Activated T-cell treated with anti-CD3 and anti-CD28 coated beads, Interleukin-2, amount 50 U/mL, for 1 hour (primary cell): ENCODE measurements at places on chromosomes 2 and 18.

- DNase-seq = peak; percentile 52
These were observed 1.9 kb downstream of the SP5 start for GRCh38 chr2:170716851-170717598.

DNA sequence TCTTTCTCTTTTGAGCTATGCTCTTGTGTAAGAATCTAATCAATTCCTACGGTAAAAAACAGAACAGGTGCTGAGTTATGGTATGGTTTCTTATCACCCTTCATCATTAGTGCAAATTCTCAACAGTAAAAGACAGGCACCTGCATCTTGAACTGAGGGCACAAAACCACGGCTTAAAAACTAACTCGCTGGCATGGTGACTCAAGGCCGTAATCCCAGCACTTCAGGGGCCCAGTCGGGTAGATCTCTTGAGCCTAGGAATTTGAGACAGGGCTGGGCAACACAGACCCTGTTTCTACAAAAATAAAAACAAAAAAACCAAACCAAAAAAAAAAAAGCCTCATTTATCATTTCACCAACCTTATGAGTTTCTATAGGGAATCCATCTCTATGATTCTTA, 33.3 kb downstream of the THAP4 start:
- DNase-seq = no peak

GRCh38 chr2:11248-11941, 34.9 kb downstream of the FAM110C start:
- DNase-seq = peak; percentile 71

DNA sequence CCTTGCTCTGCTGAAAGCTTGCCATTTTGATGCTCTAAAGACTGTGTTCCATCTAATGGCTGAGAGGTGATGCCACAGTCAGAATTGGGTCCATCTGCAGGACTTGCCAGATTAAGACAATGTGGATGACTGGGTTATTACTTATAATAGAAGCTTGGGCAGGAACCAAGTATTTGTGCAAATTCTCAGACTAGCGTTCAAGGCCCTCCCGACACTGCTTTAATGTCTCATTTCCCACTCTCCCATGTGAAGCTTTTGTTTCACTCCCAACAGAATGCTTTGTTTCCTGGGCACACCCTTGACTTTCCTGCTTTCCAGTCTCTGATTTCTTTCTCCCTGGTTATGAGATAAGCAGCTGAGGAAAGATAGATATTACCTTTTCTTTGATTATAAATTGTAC, 215.8 kb downstream of the KCNS3 start:
- no peak for DNase-seq

DNA sequence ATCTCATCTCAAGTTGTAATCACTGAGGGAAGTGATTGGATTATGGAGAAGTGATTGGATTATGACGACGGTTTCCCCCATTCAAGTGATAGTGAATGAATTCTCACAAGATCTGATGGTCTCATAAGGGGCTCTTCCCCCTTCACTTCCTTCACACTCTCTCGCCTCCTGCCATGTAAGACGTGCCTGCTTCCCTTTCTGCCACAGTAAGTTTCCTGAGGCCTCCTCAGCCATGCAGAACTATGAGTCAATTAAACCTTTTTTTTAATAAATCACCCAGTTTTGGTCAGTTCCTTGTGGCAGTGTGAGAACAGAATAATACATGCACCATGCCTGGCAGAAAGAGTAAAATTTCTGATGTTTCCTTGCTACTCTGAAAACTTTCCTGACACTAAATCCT, 36.6 kb downstream of the CEP68 start:
- DNase-seq = no peak

DNA sequence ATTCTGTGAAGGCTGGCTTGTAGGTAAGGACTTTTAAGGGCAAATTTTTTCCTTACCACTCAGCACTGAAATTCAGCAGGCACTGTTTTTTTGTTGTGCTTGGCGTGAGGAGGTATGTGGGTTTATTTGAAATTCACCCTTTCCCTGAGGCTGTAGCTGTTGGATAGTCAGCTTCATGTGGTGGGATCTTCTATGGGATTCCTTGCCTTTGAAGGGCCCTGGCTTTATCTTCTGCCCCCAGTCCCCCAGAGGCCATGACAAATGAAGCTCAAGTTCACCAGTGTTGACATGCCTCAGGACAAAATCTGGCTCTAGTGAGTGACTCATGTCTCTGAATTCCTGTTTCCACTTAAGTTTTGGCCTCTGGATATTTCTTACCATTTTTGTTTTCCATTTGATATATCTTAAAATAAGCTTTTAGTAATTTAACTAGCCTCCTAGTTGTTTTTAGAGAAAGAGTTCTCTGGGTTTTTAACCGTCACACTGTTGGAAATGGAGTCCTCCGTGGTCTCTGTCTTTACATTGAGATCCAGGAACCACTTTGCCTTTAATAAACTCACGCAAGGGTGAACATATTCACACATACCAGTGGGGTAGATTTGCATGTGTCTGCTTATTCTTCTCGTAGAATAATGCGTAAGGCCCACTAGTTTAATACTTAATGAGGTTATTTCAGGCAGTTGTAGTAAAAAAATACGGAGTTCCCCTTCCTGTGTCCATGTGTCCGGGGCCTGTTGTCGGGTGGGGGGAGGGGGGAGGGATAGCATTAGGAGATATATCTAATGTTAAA, 211.1 kb upstream of the FAM98A start:
- no peak for DNase-seq
